ENCODE measurements at places on chromosomes 2 and 18.

DNA sequence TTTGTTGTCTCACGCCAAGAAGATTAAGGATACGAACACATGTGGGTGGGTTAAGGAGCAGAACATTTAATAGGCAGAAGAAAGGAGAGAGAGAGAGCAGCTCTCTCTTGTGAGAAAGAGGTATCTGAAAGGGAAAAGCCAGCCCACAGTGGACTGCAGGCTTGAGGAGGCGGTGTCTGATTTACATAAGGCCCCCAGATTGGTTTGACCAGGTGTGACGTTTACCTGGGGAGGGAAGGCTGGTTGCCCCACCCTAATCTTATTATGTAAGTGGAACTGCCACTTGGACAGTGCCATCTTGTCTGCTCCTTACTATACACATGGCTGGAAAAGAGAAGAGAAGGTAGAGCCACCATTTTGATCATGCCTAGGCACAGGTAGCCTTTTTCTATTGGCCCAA is 189.2 kb downstream of the NCK2 start:
- no peak for DNase-seq

DNA sequence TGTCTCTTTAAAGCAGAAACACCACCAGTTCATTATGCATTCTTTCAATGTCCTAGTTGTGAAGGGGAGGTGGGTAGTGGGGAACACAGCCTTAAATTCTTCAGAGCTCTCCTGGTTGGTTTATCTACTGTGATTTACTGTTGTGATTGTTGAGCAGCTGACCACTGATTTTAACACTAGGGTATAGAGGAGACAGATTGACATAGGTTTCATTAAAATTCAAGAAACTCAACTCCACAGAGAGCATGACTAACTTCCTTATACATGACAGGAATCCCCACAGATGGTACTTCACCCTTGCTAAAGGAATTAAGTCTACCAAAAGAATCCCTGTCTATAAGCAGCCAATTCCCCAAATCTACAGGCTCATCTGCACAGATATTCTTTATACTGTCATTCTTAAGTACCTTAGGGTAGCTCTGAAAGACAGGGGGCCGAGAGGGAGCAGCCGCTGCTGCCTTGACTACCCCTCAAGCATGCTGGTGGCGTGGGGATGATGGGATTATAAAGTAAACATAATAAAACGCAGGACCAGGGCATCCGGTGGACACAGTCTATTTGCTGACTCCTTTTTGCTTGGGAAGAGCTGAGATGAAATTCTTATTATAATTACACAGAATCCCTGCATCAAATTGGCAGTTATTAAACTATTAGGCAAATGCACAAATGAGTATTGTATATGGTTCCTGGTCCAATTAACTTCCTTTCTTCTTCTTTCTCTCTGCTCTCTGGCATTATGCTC is 1377.6 kb upstream of the PIK3C3 start:
- DNase-seq: no peak

- no peak for DNase-seq
These were observed 137.0 kb upstream of the NCKAP5 start for GRCh38 chr2:133705287-133705686.

GRCh38 chr2:7801212-7801611 is 880.6 kb upstream of the ID2 start:
- DNase-seq: no peak

GRCh38 chr2:3427272-3427671 is 47.8 kb downstream of the TRAPPC12 start:
- no peak for DNase-seq

DNA sequence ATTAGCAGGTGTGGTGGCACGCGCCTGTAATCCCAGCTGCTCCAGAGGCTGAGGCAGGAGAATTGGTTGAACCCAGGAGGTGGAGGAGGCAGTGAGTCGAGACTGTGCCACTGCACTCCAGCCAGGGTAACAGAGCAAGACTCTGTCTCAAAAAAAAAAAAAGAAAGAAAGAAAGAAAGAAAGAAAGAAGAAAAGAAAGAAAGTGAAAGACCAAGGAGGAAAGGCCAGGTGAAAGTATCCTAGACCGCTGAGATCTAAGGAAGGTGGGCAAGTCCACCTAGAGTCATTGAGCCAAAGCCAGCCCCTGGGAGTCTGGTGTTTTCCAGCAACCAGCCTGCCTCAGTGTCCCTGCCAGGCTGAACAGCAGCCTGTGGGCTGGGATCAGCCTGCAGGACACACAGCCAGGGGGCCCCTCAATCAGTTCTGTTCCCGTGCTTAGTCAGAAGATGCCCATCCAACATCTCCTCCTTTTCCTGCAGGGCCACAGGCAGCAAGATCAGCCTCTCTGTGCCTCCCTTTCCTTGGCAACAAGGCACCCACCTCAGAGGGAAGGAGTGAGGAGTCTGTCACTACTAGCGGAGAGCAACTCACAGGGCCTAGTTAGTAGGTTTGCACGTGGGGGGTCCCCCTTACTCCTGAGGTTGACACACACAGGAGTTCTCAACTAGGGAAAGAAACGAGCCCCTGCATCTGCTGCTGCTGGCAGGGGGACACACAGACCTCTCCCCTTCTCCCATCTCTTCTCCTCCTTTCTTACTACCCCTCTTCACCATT is 64.1 kb downstream of the SMAD7 start:
- no peak for DNase-seq

DNA sequence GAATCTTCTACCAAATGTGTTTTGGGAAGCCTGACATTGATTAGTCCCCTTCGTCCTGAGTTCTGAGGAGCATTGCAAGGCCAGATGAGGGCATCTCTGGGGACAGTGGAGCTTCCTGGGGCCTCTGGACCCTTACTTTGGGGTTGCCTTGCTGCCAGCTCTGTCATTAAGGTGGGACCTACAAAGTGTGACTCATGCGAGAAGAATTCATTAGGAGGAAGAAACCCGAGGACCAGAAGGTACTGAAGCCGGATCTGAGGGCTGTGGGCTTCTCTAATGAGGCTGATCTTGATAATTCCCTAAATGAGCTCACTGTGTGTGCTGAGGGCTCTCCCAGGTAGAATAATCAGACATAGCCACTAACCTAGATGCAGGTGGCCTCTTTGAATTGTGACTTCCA is 695 bp upstream of the SCYGR2 start:
- DNase-seq: no peak

- no peak for DNase-seq
These were observed 110.6 kb downstream of the ZNF532 start for GRCh38 chr18:58975296-58975695.

DNA sequence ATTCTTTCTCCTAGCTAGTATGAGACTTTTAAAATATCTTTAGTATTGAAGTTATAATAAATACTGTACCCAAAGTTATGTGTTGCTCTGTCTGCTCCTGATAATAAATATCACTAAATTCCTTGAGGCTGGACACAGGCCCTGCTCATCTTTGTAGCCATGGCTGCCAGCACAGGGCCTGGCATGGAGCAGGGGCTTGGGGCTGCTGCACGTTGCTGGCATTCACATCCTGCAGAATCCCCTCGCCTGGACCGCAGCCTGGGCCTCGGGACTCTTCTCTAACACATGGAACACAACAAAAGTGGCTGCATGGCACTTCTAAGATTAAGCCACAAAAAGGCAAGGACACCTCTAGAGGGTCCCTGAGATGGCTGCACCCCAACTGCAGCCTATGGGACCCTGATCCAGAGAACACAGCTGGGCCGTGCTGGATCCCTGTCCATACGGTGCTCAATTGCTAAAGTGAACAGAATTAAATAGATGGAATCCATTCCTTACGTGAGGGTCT is 477.5 kb upstream of the MYT1L start:
- DNase-seq: no peak

- DNase-seq: no peak
These were observed 7.9 kb downstream of the SCYGR5 start for GRCh38 chr2:227674485-227674884.

- DNase-seq: no peak
These were observed 311.3 kb downstream of the ARHGAP15 start for GRCh38 chr2:143440411-143441012.

DNA sequence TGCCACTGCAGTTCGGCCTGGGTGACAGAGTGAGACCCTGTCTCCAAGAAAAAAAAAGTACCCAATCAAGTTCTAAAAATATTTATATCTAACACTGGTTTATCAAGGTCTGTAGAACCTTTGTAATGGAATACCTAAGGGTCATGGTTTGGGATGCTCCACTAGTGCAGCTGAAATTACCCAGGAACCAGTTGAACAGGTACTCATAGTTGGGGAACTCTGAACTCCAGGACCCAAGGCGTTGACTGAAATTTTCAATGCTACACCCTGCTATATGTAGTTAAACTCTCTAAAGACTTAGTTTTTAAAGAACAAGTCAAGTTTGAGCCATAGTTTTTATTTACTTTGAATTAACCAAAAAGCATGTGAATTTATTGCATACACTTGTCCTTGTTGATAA is 55.1 kb downstream of the FAM117B start:
- DNase-seq: no peak

DNA sequence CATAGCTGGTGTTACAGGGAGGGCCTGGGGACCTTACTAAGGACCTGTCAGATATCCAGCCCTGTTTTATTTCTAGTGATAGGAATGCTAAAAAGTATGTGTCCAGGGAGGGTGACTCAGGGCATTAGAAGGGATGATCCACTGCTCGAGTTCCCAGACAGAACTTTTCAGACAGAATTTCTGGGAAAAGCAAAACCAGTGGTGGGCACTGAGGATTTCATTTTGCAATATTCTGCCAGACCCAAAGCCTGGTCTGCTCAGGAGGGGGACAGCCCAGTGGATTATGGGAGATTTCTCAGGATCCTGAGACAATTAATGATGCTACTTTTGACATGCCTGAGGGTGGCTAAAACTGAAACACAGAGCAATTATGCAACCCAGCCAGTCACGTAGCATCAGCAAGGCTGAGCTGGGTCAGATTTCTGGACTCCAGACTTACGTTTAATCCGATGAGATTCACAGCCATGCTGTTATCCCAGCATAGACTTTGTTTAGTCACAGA is 4.7 kb upstream of the KCNE4 start:
- no peak for DNase-seq

- DNase-seq: no peak
These were observed 41.2 kb upstream of the CWC22 start for GRCh38 chr2:180048251-180048650.

- no peak for DNase-seq
These were observed 600.1 kb upstream of the RAB6C start for GRCh38 chr2:129379411-129379810.

- no peak for DNase-seq
These were observed 106.0 kb downstream of the CYP26B1 start for GRCh38 chr2:72041638-72042111.

DNA sequence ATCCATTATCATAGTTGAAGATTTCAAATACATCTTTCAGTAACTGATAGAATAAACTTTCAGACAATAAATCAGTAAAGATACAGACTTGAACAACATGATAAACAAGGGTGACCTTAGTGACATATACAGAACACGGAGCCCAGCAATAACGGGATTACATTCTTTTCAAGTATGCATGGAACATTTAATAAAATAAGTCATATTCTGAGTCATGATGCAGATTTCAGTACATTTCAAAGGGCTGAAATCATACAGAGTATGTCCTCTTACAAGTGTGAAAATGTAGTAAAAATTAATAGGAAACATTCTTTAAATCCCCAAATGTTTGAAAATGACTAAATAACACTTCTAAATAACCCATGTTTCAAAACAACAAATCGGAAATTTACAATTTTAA is 17.2 kb upstream of the KLHL29 start:
- no peak for DNase-seq

DNA sequence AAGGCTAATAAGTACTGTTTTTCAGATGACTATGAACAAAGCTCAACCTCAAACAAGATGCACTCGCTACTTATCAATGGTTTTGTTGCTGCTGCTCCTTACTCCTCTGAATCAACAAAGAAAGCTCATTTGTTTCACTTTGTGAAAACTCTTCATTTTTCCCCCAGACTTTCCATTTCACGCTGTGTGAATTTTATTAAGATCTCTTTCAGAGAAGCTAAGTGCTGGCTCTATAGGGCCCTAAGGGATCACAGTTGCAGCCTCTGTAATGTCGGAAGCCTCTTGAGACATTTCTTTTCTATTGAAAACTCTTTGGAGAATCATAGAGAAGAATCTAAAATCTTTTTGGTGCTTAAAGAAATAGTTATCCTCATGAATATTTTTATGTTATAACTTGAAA is 209.8 kb downstream of the CD226 start:
- DNase-seq: no peak

DNA sequence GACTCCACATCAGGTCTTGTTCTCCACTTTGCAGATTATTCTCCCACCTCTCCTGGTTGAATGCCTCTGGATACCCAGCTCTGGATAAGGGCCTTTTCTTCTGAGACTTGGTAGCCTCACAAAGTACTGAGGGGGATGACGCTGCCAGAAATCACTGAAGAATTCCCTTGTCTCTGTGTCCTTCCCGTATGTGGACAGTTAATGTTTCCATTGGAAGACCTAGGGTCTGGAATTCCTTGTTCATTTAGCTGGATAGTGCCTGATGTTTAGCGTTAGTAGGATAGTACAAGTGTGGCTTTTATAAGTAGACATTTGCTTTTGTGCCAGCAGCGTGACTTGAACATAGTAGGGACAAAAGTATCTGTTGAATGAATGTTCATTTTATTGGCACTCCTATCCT is 76.9 kb downstream of the CLHC1 start:
- DNase-seq: no peak

- DNase-seq: no peak
These were observed 811 bp downstream of the ADD2 start for GRCh38 chr2:70767079-70767698.

- no peak for DNase-seq
These were observed 1.7 kb upstream of the FN1 start for GRCh38 chr2:215437614-215438013.

DNA sequence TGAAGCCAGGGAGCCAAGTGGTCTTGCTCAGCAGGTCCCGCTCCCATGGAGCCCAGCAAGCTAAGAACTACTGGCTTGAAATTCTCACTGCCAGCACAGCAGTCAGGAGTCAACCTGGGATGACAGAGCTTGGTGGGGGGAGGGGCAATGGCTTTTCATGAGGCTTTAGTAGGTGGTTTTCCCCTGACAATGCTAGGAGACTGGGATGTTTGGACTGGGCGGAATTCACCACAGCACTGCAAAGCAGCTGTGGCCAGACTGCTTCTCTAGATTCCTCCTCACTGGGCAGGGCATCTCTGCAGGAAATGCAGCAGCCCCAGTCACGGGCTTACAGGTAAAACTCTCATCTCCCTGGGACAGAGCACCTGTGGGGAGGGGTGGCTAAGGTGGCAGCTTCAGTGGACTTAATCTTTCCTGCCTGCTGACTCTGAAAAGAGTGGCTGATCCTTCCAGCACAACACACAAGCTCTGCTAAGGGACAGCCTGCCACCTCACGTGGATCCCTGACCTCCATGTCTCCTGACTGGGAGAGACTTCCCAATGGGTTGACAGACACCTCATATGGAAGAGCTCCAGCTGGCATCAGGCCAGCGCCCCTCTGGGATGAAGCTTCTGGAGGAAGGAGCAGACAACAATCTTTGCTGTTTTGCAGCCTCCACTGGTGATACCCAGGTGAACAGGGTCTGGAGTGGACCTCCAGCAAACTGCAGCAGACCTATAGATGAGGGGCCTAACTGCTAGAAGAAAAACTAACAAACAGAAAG is 349.7 kb upstream of the ST6GAL2 start:
- DNase-seq: no peak

- no peak for DNase-seq
These were observed 1.6 kb downstream of the TEKT4 start for GRCh38 chr2:94872676-94873361.

All from activated CD4-positive, alpha-beta T cell treated with anti-CD3 and anti-CD28 coated beads, Interleukin-2, amount 50 U/mL, for 1 hour (primary cell).